ENCODE measurements at places on chromosomes 1 and 21.
A peak's percentile ranks its signal among the peaks of the same experiment; 100 is the strongest.

DNA sequence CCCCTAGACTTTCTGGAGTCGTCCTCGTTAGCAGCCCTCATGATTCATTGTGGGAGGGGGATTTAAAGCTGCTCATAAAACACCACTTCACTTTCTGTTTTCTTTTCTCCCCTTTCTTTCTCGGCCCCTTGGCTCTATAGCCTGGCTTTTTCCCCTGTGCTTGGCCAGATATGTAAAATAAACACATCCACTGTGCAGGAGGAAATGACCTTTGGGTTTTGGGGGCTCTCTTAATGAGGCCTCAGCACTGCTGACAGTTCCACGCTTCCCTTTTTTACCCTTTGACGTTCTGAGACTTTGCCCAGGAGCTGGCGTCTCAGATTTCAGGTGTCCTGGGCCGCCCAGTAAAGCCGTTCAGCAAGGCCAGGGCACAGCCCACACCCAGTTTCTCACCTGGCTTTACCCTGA lies 65.7 kb downstream of the RUNX3 start:
- no peak for DNase-seq

GRCh38 chr1:78894811-78895210 lies 111.7 kb downstream of the ADGRL4 start:
- no peak for DNase-seq

DNA sequence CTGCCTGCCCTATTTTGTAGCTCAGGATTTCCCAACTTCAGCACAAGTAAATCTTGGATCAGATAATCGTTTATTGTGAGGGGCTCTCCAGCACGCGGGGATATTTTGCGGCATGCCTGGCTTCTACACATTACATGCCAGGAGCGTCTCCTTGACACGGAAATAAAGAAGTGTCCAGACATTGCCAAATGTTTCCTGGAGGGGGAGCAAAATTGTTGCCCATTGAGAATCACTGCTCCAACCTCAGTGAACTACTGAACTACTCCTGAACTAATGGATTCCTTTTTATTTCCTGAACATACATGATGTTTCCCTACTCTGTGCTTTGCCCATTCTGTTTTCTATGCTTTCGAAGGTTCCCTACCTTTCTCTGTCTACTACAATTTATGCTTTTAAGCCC lies 1359.1 kb upstream of the ADGRL2 start:
- no peak for DNase-seq

DNA sequence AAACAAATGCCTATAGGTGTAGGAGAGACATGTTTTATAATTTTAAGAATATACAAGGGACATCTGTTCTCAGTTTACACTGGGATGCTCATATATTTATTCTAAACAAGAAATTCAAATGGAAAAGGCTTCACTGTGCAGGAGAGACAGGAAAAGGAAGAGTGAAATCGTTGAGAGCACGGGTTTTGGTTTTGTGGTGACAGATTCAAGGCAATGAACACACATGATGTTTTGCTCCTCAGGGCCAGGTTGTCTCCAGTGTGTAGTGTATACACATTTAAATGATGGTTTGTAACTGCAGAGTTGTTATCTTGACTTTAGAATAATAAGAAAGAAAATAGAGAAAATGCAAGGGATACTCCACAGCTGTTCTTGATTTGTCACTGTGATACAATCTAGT lies 73.7 kb downstream of the S1PR1 start:
- no peak for DNase-seq

DNA sequence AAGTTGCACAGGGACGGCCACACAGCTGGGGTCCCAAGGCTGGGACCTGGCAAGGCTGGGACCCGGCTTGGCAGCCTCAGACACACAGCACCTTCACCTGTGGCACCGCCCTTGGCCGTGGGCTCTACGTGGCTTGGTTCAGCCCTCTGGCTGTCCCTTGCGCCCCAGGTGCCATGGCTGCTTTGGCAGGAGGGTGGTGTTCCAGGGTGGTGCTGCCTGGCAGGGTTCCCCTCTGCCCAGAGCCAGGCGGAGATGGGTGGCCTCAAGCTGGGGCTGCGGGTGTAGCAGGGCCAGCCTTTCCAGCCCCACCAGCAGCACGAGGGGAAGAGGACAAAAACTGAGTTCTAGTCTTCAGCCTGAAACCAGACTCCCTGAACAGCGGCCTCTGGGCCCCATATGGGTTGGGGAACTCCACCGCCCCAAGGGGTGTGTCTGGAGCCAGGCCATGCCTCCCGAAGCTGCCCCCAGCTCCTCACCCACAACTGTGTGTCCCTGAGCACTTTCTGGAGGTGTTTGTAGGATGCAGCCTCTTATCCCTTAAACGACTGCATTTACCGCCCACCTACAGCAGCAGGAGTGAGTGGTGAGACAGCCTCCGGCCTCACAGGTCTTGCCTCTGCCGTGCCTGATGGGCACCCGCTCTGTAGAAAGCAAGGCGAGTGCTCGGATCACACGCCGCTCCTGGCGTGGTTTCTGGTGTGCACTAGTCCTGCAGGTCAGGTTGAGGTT lies 92.3 kb downstream of the PDE9A start:
- DNase-seq = peak; percentile 31

DNA sequence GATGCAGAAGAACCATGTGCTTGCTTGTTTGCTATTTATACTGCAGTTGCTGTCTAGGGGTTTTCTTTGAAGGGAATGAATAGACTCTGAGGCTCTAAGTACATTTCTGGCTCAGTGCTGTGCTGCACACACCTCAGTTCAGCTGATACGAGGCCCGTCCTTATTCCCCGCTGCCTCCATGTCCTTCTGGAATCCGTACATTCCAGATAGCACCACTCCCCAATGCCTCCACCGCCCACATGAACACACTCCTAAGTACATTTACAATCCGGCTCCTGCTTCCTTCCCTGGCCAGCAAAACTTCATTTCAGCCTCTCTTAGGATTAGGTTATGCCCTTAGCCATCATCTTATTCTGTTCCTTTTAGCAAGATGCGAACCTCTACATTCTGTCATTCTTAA lies 57.1 kb downstream of the KCNC4 start:
- no peak for DNase-seq

- DNase-seq = no peak
Measured at GRCh38 chr1:174352117-174352516, 95.6 kb upstream of the GPR52 start.

- no peak for DNase-seq
Measured at GRCh38 chr1:5551274-5551975, 440.8 kb downstream of the NPHP4 start.

- no peak for DNase-seq
Measured at GRCh38 chr21:14513804-14514203, 32.3 kb downstream of the SAMSN1 start.

- no peak for DNase-seq
Measured at GRCh38 chr1:230250666-230251065, 175.5 kb downstream of the PGBD5 start.

DNA sequence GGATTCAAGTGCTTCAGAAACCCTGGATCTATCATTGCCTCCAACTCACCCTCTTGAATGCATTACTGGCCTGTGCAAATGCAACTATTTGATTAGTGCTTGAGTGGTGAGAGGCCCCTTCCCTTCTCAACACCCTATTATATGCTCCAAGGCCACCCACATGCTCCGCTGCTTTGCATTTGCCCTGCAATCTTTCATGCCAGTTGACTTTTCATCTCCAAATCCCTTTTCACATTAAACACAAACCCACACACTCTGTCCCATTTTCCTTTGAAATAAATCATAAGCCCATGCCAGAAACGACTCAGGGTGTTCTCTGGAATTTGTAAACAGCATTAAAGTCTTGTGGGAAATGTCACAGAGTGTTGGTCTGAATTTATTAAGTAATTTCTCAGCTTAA lies 78.9 kb upstream of the CTTNBP2NL start:
- no peak for DNase-seq

- no peak for DNase-seq
Measured at GRCh38 chr1:117826540-117827078, 102.8 kb downstream of the GDAP2 start.

GRCh38 chr1:160544647-160545046 lies 21.6 kb upstream of the SLAMF6 start:
- DNase-seq = no peak

DNA sequence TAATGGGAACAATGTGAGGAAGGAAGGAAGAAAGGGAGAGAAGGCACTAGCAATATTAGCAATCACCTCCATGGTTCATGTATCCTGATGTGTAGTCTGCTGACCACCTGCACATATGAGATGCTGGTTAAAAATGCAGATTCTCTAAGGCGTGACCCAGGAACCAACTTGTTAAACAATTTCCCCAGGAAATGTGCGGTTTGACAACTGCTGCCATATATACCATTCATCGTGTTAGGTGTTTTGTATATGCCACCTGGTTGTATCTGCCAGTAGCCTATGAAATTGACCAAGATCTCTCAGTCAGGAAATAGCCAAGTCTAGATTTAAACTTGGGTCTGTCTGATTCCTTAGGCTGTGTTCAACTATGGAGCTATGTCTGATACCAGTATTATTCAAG lies 4.1 kb downstream of the SEMA4A start:
- DNase-seq = no peak

DNA sequence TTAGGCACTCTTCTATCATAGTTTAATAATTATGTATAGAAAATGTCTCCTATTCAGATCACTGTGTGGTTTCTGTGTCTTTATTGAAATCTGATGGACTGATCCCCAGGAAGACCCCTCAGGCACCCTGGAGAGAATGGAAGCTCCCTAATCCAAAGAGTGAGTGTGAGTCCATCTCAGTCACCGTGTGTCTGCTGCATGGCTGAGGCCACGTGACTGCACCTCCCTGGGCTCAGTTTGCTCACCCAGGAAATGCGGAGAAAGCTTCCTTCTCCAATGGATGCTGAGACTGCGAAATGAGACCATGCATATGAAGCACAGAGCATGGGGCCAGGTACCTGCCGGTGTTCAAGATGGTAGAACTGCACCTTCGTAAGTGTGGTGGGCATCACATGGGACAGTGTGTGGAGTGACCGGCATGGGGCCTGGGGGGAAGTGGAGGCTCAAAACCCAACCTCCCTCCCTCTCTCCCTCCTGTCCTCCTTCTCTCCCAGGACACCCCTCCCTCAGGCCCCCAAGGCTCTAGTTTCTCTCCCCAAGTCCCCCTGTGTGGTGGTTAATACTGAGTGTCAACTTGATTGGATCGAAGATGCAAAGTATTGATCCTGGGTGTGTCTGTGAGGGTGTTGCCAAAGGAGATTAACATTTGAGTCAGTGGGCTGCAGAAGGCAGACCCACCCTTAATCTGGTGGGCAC lies 557.5 kb downstream of the PTPRU start:
- DNase-seq = no peak

DNA sequence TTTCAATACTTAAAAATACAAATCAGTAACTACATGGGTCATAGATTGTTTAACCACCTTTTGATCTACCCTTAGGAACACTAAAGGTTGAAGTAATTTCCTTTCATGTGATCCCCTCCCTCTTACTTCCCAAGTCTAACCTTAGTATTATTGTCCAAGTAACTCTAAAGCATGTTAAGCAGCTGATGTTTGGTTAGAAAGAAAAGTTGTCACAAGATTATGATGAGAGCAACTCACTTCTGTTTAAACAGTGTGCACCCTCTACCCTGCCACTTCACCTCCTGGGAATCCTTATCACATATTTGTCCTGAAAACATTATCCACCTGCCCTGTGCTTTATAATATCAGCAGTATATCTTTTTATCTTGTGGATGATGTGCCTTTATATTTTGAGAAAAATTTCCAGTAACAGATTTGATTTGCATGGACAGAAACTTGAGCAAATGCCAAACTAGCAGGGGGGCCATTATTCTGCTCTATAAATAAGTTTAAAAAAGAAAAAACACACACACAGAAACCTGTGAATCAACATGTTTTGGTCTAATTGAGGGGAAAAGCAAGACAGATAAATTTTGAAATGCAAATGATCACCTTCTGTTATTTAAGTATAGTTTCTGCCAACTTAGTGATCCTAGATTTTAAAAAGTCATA lies 194.3 kb downstream of the RPS6KC1 start:
- no peak for DNase-seq

DNA sequence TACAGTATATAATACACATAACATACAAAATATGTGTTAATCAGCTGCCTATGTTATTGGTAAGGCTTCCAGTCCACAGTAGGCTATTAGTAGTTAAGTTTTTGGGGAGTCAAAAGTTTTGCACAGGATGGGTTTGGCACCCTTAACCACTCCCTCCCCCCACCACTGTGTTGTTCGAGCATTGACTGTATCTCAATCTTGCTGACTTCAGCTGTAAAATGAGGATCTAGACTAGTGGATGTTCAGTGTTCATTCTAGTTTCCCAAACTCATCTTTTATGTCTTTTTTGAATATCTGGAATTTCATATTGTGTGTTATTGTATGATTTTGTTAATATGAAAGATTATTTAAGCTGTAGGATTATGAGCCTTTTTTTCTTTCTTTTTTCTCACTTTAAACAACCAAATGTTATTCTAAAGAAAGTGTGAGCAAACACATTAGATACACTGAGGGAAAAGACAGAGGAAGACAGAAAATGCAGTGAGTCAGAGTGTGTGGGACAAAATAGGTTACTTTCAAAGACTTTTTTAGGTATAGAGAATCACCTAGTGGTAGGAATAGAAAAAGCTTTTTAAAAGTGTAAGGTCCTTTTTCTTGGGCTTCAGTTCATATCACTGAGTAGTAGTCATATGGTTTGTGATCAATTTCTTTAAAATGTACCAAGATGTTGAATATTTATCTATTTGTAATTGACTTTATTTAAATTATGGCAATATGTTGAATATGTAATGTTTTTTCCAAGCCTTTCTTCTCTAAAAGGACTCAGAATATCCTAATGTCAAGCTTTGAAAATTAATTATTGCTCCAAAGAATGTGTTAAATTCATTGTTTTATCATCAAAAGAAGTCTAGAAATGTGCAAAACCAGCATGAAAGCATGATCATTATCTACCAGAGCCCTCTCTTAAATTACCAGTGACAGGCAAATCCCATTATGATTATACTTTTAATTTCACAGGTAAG lies 17.9 kb upstream of the CENPF start:
- DNase-seq = no peak

- DNase-seq = peak; percentile 63
Measured at GRCh38 chr1:209850342-209850979, 22.7 kb downstream of the UTP25 start.

GRCh38 chr1:229631148-229631547 lies 5.1 kb downstream of the URB2 start:
- DNase-seq = no peak

DNA sequence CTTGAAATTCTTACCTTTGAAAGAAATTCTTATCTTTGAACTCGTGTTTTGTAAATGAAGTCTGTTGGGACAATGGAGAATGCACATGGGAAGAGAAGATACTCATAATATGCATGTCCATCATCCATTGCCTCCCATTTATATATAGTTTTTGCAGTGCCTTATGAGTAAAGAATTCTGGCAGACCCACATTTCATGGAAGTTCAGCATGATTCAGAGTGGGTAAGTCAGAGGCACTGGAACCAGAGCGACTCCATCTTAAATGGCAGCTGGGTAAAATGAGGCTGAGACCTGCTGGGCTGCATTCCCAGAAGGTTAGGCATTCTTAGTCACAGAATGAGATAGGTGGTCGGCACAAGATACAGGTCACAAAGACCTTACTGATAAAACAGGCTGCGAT lies 13.8 kb downstream of the LAX1 start:
- DNase-seq = no peak
